ENCODE measurements at places on chromosomes 6 and 20. TPM values are rescaled to one million over a fixed set of nuclear protein-coding genes. Genes with fewer than 3 reads are reported as not detected.

DNA sequence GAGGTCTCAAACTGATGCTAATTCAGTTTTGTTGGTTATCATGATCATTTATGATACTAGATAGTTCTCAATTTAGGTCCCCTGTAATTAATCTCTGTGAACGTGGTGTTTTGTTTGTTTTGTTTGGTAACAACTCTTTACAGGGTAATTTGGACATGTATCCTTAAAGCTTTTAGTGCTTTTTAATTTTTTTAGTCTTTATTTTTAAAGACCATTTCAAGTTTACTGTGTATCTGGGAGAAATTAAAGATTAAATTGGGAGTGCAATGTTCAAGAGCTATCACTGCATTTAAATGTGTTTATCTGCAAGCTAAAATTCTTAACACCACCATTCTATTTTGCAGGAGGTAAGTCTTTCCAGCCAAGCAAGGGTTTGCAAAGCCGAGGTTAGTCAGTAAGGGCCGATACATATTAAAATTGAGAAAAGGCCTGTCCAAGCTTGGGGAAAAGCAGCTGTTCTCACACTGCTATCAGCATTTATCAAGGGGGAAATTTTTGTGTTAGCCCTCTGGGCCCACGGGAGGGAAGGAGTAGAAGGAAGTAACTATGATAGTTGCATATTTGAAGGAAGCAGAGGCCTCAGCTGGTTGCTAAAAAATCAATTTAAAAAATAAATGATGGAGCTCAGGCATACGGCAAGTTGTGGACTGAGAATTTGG, 59.3 kb upstream of the ZNF217 start:
- DNase-seq: no peak

GRCh38 chr6:49787176-49787575, at the start of gene PGK2:
PGK2 (minus strand) TSS chr6:49787285; CDS start chr6:49787187, 98 bp downstream.
- DNase-seq: no peak

GRCh38 chr20:2657674-2658073, 5.2 kb downstream of the NOP56 start:
- no peak for DNase-seq

- no peak for DNase-seq
These were observed 593.5 kb downstream of the TENT5A start for GRCh38 chr6:81158956-81159355.

- no peak for DNase-seq
These were observed 279.7 kb downstream of the GMDS start for GRCh38 chr6:1965596-1966224.

DNA sequence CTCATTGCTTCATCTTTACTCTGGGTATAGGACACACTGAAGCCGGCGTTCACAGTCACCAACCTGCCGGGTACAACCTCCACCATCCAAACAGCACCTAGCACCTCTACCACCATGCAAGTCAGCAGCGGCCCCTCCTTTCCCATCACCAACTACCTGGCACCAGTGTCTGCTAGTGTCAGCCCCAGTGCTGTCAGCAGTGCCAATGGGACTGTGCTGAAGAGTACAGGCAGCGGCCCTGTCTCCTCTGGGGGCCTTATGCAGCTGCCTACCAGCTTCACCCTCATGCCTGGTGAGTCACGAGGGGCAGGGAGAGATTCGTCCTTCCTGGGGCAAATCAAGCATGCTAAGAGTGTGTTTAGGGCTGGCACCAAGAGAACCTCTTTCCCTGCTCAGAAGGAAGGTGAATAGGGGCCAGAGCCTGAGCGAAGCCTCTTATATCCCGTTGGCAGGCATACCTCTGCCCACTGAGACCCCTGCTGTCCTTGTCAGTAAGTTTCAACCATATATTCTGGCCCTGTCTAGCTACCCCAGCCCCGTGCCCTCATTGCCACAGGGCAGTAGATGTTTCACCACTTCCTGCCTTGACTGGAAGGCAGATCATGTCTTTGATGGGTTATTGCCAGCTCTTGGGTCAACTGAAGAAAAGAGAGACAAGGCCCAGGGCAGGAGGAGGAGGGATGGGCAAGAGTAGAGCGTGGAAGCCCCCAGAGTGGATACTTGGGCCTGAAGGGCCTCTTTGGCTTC, 4.8 kb downstream of the SRF start:
- DNase-seq: no peak

DNA sequence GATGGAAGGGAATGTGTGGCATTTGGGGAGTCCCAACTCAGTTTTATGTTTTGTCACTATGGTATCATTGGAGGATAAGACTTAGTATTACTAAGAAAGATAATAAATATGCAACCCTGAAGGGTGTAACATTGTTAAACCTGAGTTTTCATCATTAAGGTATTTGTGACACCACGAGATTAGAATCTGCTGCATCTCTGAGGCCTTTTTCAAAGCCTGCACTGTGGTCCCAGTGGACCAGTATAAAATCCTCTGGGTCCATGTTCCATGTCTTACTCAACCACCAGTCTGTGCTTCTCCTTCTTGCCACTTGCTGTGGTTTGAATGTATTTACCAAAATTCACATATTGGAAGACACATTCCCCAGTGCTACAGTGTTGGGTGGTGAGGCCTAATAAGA, 130.6 kb downstream of the TBX18 start:
- DNase-seq: no peak

DNA sequence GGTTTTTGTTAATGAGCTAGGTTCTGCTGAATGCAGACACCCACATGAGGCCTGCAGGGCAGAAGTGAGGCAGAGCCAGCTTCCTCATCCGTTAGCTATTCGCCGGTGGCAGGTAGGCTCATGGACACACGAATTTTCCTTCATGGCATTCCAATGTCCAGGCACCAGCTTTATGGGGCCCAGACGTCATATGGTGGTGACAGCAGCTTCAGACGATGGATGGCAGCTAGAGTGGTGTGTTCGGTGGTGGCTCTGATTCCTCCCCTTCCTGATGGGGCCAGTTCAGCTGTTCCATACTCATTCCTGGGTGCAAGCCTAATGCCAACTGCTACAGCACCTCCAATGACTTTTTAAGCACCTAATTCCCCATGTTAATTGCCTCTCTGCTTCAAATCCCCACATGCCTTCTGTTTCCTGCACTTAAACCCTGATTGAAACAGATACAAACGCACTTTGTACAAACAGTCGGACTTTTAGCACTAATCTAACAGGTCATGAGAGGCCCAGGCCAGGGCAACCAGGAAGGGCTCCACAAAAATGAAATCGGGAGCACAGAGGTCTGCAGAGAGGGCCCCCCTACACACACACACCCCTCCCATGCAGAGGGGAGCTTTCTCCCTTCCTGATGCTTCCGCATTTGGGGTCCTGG, 35.7 kb upstream of the MLN start:
- DNase-seq: peak; percentile 56

DNA sequence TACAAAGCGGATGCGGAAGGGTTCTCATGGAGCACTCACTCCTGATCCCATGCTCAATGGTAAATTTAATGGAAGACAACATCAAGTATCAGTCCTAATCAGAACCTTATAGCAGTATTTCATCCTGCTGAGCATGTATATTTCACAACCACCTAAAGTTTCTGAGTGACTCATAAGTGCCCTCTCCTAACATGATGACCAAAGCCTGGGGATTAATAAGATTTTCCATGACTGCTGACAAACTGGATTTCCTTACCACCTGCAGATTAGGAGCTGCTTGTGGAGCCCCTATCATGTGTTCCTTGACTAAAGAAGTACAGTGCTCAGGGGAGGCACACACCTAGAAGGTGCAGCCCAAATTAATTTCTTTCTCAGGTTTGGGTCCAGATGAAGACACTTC, 112.8 kb downstream of the INSM1 start:
- peak; percentile 89 for DNase-seq

DNA sequence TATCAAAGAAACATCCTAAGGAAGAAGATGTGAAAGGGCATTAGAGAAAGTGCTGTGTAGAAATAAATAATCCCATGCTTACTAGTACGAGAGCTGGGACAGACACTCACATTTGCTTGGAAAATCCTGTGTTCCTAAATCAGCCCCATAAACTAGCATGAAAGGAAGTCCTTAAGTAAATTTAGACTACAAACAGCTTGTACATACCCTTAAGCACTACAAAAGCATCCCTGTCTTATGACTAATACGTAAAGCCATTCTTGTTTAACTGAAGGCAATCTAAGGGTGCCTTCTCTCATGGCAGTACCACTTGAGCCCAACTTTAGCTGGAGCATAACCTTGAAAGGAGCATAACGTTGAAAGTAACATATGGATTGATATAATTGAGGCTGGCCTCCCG, 15.4 kb upstream of the FOXQ1 start:
- peak; percentile 78 for DNase-seq

DNA sequence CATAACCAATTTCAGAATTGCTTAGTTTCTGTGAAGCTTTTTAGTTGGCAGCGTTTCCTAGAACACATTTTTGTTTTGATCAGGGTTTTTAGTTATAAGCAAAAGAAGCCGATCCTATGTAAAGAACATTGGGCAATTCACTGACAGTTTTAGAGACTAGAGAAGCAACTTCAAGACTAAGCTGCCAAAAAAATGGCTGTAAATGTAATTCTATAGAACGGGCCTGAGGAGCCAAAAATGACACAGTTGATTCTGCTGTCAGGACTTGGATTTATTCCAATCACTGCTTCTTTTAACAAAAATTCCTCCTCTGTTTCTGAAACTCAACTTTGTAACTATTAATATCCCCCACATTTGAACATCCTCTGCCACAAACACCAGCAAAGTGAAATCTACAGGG, 236.0 kb upstream of the EYS start:
- no peak for DNase-seq

DNA sequence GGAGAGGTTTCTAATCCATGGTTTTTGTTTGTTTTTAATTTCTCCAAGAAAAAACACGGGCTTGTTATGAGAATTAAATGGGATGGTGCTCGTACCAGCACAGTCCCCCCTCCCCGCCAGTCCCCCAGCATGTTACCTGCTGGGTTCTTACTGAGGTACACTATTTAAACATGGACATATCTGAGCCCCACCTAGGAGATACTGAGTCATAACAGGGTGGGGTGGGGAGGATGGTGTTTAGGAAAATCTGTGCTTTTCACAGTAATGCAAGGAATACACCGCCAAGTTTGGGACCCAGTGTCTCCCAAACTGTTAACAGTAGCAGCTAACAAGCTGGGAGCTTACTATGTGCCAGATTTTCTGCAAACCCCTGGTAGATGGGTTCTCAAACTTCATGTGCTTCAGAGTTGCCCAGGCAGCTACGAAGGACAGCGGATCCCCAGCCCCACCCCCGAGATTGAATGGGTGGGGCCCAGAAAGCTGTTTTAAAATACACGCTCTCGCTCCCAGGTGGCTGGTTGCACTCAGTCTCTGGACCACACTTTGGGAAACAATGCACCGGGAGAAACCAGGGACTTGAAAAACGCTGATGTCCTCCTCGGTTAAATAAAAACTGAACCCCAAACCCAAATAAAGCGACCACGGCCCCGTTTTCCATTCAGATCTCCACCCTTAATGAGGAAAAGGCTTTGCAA, 995 bp downstream of the ZFP64 start:
- DNase-seq: peak; percentile 54

GRCh38 chr20:50192364-50193198, 2.0 kb downstream of the CEBPB start:
- peak; percentile 81 for DNase-seq

- peak; percentile 23 for DNase-seq
These were observed 293.5 kb downstream of the CDKAL1 start for GRCh38 chr6:20827798-20828197.

- DNase-seq: no peak
These were observed 459.9 kb downstream of the BCKDHB start for GRCh38 chr6:80566361-80566760.

DNA sequence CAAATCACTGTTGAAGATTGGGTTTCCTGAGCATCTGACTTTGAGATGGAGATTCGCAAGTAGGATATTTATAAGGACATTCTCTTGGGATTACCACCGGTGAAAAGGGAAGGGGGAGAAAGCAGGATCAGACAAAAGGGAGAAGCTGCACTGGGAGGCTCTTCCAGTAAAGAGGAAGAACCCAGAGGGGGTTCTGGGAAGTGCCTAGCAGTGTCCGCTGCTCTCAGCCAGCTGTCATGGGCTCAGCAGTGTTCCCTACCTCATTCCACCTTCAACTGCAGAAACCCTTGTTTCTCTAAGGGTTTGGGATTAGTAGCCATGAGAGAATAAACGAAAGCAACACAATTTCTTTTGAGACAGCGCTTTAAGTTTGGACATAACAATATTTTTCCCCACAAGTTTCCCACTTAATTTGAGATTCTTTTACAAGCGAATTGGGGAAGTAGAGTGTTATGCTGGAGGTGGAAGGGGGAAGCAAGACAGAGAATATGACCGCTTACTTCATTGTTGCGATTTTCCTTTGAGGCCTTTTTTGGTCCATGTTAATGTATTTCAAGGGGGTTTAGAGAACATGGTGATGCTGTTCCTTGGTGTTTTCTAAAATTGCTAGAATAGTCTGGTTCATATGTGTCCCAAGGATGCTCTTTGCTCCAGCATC, 154.5 kb upstream of the SCGN start:
- no peak for DNase-seq

GRCh38 chr6:53805725-53806124, 10.9 kb downstream of the LRRC1 start:
- DNase-seq: no peak

- no peak for DNase-seq
These were observed 241.6 kb upstream of the BTBD3 start for GRCh38 chr20:11675920-11676629.

DNA sequence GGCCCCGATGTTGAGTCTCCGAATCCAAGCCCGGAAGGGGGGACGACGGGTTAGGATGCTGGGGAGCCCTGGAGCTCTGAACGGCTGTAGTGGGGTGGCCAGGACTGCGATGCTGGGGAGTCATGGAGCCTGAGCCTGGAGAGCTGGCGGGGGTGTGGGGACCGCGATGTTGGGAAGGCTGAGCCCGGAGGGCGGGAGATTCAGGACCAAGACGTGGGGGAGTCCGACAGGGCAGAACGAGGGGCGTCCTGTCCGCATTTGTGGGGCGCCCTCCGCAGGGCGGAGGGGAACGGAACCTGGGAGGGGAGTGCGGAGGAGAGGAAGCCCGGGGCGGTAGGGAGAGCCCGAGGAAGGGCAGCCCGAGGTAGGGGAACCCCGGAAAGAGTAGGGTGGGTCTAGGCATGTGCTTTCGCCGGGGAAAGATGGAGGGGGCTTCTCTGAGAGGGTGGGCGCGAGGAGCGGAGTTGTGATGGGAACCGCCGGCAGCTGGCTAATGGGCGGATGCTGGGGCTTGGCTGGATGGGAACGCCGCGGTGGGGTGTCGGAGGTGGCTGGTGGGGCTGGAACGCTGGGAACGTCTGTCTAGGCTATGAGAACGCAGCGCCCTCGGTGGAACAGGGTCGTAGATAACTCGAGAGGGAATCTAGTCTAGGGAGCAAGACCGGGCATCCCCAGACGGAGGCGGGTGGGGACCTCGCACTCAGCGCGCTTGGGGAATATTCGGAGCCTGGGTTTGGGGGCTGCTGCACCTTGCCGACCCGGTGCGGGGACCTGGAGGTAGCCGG, 684 bp downstream of the PAQR8 start:
- no peak for DNase-seq

GRCh38 chr6:112308476-112308875, 38.7 kb upstream of the RFPL4B start:
- DNase-seq: no peak

- no peak for DNase-seq
These were observed 141.3 kb upstream of the PMEPA1 start for GRCh38 chr20:57851025-57851682.

GRCh38 chr6:134267917-134268361, 50.0 kb downstream of the SGK1 start:
- DNase-seq: peak; percentile 27

MPC1 gene
- total RNA-seq: 40.5 TPM

TBC1D32 gene
- total RNA-seq: 7.9 TPM

NRSN1 gene
- not detected for total RNA-seq

IYD gene
- total RNA-seq: not detected

PCED1A gene
- total RNA-seq: 17.9 TPM

TAAR6 gene
- total RNA-seq: not detected

SIRPD gene
- total RNA-seq: not detected

MAP7 gene
- total RNA-seq: 30.8 TPM

BPI gene
- total RNA-seq: not detected

TFEB gene
- total RNA-seq: 13.2 TPM

CCN6 gene
- not detected for total RNA-seq
